Esophagus squamous epithelium (tissue), 5 donors: ENCODE measurements at places on chromosomes 6 and 20.

GRCh38 chr6:31007694-31008093 lies 2.6 kb upstream of the MUC22 start:
- DNase-seq: no peak

DNA sequence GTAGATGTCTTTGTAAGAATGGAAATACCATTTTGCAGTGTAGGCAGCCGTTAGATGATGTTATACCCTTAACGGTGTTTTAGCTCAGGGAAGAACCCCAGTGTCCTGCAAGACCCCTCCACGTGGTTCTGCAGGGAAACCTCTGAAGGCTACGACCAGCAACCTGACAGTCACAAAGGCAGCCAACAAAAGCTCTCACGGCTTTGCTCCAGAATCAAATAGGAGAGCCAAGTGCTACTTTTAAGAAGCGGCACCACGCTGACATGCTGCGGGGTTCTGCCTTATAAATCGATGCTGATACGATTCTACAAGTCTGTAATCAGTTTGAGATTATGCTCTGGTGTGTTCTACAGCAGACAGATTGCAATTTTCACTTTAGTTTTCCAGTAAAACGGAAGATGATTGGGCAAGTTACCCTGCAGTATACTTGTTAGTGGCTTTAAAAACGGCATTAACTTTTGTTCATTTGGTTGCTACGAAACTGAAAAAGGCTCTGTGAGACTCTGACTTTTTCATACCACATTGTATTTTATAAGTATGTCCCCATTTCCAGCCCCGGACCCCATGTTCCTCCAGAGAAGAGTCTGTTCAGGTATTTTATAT lies 312.9 kb downstream of the SAMD5 start:
- DNase-seq: no peak

GRCh38 chr20:62772990-62773844 lies 23.1 kb upstream of the MRGBP start:
- no peak for DNase-seq

DNA sequence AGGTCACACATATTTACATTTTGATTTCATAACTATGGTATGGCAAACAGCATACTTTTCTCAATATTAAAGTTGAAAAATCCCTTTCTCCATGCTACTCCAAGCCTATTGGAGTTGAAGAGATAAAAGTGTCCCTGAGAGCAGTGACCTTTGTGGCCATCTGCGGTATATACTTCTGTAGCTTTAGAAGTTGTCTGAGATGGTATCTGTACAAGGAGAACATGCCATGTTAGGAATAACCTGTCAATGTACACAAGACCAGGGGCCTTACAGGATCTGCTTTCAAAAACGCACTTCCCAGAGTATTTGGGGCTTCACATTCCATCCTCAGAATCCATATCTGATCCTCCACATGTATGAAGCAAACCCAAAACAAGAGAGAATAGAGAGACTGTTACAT lies 226.7 kb downstream of the MEI4 start:
- DNase-seq: no peak
